Stimulated activated CD8-positive, alpha-beta memory T cell treated with anti-CD3 and anti-CD28 coated beads, Interleukin-12 subunit alpha, Interleukin-12 subunit beta, amount 100 ng/mL, for 1 hour (primary cell): ENCODE measurements at places on chromosomes 4 and X.

- no peak for DNase-seq
Observed at GRCh38 chr4:165879641-165880040, 6.6 kb downstream of the TLL1 start.

- DNase-seq = no peak
Observed at GRCh38 chr4:159269116-159269515, 166.2 kb downstream of the RAPGEF2 start.

GRCh38 chrX:119121341-119121740, 6.3 kb downstream of the KIAA1210 start:
- DNase-seq = no peak

DNA sequence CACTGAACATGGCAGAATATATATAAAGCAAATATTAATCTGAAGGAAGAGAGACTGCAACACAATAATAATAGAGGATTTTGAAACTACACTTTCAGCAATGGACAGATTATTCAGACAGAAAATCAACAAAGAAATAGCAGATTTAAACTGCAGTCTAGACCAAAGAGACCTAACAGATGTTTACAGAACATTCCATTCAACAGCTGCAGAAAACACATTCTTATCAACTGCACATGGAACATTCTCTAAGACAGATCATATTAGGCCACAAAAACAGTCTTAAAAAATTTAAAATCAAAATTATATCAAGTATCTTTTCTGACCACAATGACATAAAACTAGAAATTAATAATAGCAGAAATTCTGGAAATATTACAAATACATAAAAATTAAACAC, 27.1 kb downstream of the CENPE start:
- DNase-seq = no peak

DNA sequence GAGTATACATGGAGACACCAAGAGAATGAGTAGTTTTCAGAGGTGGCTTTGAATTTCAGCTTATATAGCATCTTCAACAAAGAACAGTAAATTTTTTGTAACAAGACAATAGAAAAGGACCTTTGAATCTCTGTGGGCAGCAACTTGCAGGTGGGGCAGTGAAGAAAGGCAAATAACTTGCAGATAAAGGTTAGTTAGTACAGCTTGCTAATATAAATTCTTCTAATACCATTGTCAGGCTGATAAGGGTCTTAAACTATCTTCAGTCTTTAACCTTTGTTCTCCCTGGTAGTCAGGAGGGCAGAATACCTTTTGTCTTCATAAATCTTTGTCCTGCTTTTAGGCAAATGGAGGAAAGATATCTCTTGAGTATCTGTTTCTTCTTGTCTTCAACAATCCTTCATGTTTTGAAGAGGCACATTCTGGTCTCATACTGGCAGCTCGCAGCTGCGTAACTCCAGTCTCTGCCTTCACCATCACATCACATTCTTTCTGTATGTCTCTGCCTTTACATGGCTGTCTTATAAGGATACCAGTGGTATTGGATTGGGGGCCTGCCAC, 16.0 kb downstream of the ANXA3 start:
- DNase-seq = no peak

DNA sequence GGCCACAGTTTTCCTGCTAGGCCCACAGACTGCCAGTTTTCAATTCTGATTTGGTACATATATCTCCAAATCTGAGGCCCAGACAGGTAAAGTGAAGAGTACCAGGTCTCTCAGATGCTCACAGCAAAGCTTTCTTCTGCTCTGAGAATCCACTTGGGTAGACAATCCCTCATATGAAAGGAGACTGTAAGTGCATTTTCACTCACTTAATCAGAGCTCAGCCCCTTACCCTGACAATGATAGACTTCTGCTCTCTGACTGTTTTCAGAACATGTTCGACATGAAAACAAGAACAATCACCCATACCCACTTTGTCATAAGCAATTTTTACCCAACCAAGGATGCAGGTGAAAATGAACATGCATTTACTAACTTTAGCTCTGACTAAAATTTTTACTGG, 7.1 kb downstream of the GPRIN3 start:
- DNase-seq = no peak

DNA sequence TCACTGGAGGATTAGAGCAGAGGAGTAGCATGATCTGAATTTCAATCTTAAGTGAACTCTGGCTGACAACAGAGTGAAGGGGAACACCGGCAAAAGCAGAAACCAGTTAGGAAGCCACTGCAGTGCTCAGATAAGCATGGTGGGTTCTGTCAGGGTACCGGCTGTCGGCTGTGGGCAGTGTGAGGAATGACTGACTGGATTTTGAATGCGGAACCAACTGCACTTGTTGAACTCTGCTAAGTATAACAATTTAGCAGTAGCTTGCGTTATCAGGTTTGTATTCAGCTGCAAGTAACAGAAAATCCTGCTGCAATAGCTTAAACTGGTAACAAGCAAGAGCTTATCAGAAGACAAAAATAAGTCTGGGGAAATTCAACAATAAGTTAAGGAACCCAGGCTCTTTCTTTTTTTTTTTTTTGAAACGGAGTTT, 5.2 kb downstream of the HTT start:
- DNase-seq = no peak

DNA sequence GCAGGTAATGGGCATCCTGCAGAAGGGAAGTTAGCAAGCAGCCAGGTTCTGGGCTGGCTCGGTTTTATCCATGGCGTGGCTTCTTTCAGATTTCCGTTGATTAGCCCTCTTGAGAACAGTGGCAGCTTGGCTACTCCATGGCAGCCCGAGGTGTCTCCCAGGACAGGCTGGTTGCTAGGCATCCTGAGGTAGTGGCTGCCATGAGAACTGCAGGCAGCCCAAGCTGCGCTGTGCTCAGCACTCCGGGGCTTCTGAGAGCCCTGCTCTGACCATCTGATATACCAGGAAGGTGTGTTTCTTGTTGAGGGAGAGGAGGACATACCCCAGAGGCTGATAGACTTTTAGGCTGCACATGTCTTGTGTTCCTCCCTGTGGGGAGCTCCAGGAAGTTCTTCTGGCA, 253.4 kb upstream of the CASK start:
- DNase-seq = no peak

DNA sequence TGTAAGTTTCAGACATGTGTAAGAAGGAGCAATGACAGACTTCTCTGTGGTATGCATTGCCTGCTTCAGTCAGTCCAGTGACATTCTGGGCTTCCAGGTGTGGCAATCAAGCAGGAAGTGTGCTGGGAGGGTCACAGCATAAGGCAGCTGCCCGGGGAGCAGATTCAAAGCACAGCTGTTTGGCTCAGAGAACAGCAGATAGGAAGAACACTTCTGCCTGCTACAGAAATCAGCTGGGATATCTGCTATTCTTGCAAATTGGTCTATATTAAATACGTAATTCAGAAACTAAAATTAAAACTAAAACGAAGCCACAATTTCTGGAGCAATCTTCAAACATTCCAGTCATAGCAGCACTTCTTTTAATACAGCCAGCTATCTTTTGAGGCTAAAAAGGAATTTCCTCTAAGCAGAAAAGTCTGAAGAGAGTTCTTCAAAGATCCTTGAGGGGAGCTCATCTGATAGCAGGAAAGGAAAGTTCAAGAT, 47.5 kb upstream of the GALNT7 start:
- DNase-seq = no peak

DNA sequence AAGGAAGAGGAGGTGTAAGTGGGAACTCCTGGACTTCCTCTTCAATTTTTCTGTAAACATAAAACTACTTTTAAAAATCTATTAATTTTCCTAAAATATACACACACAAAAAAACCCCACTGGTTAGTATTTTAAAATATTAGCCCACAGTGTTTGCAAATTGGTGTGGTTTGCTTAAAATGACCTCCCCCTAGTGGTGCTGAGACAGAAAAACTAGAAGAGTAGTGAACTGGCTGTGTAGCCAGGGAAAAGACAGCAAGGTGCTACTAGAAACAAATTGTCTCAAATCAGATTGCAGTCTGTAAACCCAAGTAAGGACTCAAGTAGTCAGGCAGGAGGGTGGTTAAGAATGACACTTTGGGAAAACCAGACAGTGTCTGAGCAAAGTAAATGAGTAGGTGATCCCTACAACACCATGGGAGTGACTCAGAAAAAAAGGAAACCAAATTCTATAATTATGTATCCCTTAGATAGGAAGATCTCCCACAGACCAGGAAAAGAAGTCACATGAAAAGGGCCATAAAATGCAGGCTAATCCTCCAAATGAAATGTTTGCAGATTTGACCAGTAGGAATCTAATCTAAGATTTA, 26.0 kb downstream of the AMTN start:
- no peak for DNase-seq

DNA sequence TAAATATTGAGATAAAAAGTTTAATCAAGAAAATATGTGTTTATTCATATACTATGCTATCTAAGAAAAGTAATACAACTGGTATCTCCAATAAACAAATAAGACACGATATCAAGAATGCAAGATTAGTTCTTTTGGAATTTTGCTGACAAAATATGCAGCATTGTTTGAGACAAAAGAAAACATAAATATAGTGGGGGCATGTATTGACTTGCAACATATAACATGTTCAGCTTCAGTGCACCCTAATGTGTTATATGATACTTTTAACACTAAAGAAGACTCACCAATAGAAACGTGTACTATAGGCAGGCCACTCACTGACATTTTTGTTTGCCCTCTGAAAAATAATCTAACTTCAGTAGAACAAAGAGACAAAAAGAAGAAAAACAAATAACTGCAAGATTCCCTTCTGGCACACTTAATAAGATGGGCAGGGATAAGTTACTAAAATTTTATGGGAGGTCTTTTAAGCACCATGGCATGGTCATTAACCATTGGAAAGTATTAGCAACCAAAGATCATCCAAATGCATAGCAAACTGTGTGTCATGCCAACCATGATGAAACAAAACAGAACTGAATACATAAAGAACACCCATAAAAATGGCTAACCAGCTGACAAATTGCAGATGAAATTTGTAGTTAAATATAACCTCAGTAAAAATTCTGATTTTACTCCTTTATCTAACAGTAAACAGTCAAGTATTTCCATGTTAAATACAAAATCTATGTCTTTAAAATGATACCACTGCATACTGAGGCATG, 447.9 kb upstream of the FAM241A start:
- DNase-seq = no peak

- DNase-seq = no peak
Observed at GRCh38 chr4:35643661-35644060, 600.7 kb downstream of the ARAP2 start.

DNA sequence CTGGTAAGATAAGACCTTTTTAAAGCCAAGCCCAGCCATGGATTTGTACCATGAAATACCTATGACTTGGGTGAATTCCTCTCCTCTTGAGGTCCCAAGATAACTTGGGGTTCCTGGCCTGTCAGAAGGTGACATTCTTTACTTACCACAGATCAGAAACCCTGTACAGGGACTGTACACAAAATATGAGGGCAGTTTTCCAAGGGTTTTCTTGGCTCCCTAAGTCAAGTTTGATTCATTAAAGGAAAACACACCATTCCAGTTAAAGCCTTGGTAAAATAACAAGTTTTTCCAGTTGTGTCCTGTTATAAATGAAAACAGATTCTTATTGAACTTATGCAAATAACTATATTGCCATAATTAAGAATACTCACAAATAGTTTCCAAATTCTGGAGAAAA, 8.2 kb downstream of the SYAP1 start:
- DNase-seq = no peak

DNA sequence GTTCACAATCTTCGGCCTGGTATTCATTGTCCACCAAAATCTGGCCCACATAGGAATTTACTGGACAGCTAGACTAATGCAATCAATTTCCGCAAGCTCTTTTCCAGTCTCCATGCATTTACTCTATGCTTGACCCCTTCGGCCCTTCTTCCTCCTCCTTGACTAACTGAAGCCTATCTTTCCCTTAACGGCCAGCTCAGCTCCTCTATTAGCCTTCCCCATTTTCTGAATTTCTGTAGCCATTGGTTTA, 1.2 kb upstream of the PHKA2 start:
- no peak for DNase-seq

- DNase-seq = no peak
Observed at GRCh38 chr4:2800691-2801596, 8.1 kb downstream of the SH3BP2 start.

DNA sequence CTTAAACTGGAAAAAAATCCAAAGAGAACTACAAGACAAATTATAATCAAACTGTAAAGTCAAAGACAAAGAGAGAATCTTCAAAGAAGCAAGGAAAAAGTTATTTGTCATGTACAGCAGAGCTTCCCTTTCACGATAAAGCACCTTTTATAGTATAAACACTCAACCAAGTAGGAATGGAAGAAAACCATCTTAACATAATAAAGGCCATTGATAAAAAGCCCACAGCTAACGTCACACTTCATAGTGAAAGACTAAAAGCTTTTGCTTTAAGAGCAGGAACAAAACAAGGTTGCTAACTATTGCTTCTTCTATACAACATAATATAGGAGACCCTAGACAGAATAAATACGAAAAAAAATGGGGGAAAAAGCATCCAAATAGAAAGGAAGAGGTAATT, 595.7 kb upstream of the POU3F4 start:
- DNase-seq = no peak

DNA sequence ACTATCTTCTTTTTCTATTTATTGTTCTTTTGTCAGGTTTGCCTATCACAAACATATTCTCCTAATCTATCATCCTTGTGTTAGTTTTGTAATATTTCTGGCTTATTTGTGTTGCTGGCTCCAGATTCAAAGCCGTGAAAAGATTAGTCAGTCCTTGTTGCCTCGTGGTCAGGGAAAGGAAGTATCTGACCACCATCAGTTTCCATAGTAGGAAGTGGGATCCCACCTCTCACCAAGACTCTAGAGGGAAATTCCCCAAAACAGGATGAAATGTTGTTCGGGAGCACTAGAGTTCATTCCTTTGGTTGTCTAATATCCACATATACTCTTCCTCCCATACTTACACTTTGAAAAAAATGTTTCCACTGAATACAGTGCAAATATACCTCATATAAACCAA, 131.0 kb upstream of the HUWE1 start:
- DNase-seq = no peak

- DNase-seq = no peak
Observed at GRCh38 chr4:180617196-180617595, 1626.0 kb upstream of the TENM3 start.

DNA sequence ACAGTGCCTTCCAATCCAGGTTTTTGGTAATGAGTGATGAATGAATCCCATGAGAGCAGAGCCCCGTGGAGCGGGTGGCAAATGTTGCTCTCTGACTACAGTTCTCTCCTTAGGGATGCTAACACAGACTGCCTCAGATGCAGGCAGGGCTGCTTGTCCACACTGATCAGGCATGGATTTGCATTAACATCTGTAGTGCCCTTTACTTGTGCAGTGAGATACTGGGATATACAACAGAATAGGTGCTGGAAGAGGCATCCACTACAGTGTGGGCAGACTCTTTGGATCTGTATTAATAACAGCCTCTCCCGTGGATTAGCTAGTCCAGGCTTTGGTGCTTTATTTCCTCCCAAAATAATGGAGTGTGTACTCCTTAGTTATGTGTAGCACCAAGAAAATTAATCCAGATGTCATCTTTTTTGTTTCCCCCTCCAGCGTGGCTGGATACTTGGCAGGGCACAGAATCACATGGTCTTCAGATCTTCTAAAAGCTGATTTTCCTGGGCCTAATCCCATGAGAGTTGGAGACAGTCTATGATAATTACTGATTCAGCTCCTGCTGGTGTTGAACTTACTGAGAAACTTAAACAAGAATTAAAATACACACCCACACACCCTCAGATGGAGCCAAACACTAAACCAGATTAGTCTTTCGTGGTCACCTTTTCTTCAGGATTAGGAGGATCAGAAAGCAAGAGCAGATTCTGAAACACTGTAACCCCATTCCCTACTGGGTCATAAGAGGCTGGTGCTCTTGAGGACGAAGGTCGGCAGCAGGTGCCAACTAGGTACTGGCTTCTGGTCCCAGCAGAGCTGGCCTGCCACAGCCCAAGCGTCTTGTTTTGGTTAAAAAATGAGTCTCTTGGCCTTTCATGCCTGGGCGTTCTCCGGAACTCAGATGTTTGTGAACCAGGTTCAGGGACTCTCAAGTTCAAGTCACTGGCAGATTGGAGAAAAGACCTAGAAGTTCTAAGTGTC, 23.1 kb upstream of the NAP1L5 start:
- no peak for DNase-seq
